Suppressor macrophage treated with lipopolysaccharide for 4 hours (primary cell): ENCODE measurements at places on chromosomes 2 and 18.
A peak's percentile ranks its signal among the peaks of the same experiment; 100 is the strongest.

DNA sequence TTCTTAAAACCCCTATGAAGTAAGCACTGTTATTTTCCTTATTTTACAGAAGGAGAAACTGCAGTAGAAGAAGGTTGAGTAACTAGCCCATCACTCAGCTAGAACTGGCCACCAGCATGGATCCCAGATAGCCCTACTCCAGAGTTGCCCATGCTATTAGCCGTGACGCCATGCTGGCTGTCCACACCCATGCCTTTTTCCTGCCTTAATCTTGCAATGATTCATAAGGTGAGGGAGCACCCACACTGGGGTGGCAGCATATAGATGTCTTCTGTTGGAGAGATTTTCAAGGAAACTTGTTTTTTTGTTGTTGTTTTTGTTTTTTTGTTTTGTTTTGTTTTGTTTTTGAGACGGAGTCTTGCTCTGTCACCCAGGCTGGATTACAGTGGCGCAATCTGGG is 204.1 kb upstream of the HAAO start:
- no peak for DNase-seq

DNA sequence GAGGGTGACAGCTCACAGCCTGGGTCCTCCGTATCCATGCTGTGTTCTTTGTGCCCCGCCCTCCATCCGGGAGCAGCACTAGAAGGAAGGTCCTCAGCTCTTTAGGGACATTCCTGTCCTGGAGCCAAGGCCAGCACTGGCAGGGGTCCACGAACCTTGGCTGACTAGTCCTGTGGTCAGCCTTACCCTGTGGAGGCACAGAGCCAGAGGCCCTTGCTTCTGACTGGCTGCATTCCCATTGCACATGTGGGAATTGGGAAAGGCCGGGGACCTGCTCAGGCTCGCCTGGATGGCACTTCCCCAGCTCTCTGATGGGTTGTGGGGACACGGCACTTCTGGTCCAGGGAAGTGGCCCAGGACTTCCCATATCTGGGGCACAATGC is 24.9 kb upstream of the RHOB start:
- no peak for DNase-seq

DNA sequence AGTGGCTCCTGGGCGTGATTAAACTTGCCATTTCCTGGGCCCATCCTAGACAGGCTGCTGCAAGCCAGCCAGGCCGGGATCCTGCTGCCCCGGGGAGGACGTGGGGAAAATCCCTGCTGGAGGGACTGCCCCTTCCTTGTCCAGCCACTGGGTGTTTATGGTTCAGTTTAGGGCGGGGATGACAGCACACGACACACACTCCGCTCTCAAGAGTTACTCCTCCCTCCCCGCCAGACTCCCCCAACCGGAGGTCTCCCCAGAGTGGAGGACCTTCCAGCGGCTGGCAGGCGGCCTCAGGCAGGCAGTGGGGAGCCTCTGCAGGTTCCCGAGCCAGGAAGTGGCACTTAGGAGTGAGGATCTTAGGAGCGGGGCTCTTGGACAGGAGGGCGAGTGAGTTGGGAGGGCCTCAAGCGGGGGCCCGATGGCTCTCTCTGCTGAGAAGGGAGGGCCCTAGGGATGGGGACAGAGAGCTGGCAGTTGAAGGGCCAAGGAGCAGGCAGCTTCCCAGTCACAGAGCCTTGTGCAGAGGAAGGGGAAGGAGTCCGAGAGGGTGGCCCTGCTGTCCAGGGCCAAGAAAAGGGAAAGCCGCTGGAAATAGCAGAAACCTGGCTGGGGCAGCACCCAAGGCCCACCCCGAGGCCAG is 5.7 kb upstream of the GPR35 start:
- DNase-seq = peak; percentile 80

- peak; percentile 21 for DNase-seq
Observed at GRCh38 chr2:37868866-37869265, 56.2 kb upstream of the RMDN2 start.

DNA sequence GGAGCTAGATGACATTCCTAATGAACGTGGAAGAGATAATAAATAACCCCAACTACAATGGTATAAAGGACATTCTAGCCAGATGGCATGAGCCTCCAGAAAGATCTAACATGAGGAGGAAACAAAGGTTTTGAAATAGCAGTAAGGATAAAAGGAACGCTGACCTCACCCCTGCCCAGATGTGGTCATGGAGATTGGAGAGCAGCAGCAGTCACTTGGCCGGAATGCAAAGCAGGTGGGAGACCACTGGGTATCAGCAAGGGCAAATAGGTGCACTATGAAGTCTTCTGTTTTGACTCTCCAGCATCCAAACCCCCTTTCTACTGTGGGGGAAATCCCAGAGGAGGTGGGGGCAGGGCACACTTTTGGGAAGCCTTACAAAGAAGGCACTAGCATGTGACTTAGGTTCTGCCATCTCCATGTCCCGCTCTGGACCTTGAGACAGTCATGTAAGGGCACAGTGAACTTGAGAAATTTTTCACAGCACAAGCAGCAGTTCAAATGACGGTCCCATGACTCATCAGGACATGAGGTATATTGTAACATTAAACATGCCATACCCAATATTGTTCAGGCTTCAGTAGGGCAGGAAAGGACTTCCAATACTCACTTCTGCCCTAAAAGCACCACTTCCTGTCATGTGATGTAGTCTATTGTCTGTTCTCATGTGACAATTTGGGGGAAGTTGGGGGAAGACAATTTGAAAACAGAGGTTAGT is 55.2 kb downstream of the METTL4 start:
- peak; percentile 88 for DNase-seq

- peak; percentile 79 for DNase-seq
Observed at GRCh38 chr2:217714287-217714751, 288.5 kb downstream of the TNS1 start.
